ENCODE measurements at places on chromosomes 6 and 20. TPM values are rescaled to one million over a fixed set of nuclear protein-coding genes. Genes with fewer than 3 reads are reported as not detected.

DNA sequence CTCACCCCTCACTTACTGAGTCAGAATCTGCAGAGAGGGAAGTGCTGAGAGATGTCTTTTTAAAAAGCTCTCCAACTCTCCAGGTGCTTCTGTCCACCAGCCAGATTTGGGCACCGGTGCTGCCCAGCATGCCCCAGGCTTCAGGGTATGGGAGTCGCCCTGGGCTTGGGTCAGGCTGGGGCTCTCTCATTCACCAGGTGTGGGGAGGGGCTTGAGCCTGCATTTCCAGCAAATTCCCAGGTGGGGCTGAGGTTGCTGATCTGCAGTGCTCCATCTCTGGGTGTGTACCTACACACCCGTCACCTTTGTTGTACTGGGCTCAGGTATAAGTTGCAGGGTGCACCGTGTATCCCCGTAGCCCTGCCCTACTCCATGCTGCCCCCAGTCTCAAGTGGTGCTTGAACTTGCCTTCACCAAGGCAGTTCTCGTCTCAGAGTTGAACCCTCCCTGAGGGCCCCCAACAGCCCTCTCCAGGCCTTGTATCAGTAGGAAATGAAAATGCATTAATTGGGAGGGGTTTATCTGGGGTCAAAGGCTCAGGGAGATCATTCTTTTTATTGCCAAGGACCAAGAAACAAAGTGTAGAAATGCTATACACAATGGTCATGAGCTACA lies 23.5 kb downstream of the PPP1R3G start:
- DNase-seq, result no peak

DNA sequence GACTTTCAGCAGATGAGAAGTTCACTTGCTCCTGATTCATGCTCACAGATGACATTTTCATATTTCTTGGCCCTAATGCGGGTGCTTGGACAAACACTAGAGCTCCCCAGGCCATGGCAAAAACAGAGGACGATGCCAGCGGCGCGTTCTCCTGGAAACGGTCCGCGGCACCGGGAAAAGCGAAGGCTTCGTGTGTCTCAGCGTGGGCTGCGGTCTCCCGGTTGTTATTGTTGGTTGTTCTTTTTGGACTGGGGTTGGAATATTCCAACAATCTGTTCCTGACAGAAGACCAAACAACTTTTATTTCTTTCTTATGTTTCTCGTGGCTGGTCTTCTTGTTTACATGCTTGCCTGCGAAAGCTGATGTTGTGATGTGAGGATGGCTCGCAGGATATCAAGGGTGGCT lies 46.8 kb upstream of the NEDD9 start:
- no peak for DNase-seq

GRCh38 chr6:158999154-158999665 lies 792 bp downstream of the RSPH3 start:
- peak; percentile 5 for DNase-seq

- DNase-seq, result no peak
Measured at GRCh38 chr6:56764081-56764566, 121.4 kb upstream of the DST start.

DNA sequence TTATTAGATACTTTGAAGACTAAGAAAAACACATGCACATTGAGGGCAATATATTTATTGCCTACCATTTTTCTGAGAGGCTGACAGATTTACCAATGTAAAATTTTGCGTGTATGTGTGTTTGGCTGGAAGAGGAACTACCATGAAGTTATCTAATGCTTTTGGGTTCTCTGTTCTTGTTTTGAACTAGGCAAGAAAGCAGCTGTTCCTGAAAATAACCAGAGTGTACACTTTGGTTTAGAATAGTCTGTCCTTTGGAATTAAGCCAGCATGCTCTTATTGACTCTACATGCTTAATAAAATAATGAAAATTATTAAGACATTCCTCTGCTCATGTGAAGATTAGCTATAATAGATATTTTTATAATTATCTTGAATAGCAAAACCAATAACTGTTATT lies 129.2 kb downstream of the MYB start:
- no peak for DNase-seq

- peak; percentile 12 for DNase-seq
Measured at GRCh38 chr6:96522465-96523009, 931 bp downstream of the UFL1 start.

GRCh38 chr6:56842686-56843475 lies 112.0 kb upstream of the BEND6 start:
- DNase-seq, result peak; percentile 46

GRCh38 chr6:21594416-21595281 lies 1.1 kb downstream of the SOX4 start:
- DNase-seq, result peak; percentile 25

GRCh38 chr20:21028921-21029320 lies 77.2 kb downstream of the LINC00237 start:
- DNase-seq, result no peak

- DNase-seq, result no peak
Measured at GRCh38 chr6:1766654-1767053, 156.9 kb downstream of the FOXC1 start.

DNA sequence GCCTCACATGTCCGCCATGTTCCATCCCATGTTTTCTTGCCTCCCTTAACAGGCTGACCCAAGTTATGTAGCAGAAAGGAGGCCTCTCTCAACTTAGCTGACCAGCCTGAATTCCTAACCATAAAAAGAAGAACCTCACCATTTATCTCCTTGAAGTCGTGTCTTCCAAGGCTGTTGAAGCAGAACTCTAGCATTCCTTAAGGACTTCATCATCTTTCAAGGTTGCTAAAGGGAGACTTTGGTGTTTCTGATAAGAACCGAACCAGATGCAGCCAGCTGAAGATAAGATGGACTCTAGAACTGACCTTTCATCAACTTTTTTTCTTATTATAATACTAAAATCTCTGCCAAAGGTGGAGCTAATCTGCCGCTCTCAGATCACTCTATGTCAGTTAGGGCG lies 571.7 kb upstream of the SLC35B3 start:
- no peak for DNase-seq

The FAM209B gene
- total RNA-seq, result not detected

The TMEM242 gene
- 5.4 TPM for total RNA-seq

The APCDD1L gene
- 2.4 TPM for total RNA-seq

The SIRPB1 gene
- 0.74 TPM for total RNA-seq

The OPN5 gene
- total RNA-seq, result not detected

The GCNT2 gene
- total RNA-seq, result 16.6 TPM

The BPIFB1 gene
- not detected for total RNA-seq

The PRRT1 gene
- total RNA-seq, result not detected
